NCI-H345 (cell line): ENCODE measurements at places on chromosomes 1 and 21.

- peak; percentile 36 for DNase-seq
These were observed 91.5 kb downstream of the SIPA1L2 start for GRCh38 chr1:232538224-232538942.

DNA sequence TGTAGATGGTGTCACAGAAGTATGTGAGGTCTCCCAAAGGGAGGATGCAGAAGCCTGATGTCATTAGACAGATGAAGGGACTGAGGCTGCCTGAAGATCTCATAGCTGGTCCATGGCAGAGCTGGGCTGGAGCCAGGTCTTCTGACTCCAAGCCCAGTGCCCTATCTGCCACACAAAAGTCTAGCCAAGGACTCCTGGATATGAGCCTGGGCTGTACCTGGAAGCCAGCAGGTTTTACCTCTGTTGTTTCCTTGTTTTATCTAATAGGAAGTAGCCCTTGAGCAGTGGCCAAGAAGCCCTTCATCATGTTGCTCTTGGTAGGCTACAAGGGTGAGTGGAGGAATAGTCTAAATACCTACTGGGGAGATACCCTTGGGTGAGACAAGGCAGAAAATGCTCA lies 74.4 kb upstream of the SLC44A3 start:
- no peak for DNase-seq

- DNase-seq = no peak
These were observed 30.2 kb downstream of the EVI5 start for GRCh38 chr1:92754719-92755050.

- DNase-seq = no peak
These were observed 3.9 kb upstream of the FNDC10 start for GRCh38 chr1:1603671-1604373.
